ENCODE measurements at places on chromosomes 5 and 9. TPM values are rescaled to one million over a fixed set of nuclear protein-coding genes. Genes with fewer than 3 reads are reported as not detected.

CSF2 gene
- total RNA-seq: 1.3 TPM

LCN9 gene
- total RNA-seq: not detected

SKIC3 gene
- total RNA-seq: 94.5 TPM

FGF10 gene
- 0.16 TPM for total RNA-seq

GRM6 gene
- not detected for total RNA-seq

EIF4E1B gene
- total RNA-seq: not detected

PLPP7 gene
- 1.0 TPM for total RNA-seq

- peak; percentile 36 for DNase-seq
Measured at GRCh38 chr9:21154018-21154608, 12.3 kb downstream of the IFNA21 start.

GRCh38 chr5:33146881-33147280, 293.9 kb upstream of the TARS1 start:
- DNase-seq: no peak

DNA sequence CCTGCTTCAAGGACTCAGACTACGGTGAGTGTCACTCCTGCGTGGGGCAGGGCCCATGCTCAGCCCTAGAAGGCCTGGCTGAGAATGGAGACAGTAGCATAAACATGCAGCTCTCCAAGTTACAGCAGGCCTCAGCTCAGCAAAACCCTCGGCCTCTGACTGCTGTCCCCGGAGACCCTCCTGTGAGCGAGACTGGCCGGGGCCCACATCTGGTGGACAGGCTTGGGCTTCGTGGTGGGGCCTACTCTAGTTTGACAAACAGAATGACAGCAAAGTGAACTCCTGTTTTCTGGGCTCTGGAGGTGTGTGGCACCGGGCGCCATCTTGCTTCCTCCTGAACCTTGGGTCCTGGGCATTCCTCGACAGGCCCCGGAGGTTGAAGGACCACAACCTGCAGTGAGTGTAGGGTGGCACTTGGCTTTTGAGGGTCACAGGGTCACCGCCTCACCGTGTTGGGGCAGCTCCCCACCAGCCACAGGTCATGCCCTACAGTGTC, 97.5 kb downstream of the PHF2 start:
- no peak for DNase-seq

GRCh38 chr5:107331312-107331711, 339.4 kb downstream of the EFNA5 start:
- no peak for DNase-seq

GRCh38 chr9:2623288-2624050, 1.9 kb downstream of the VLDLR start:
- DNase-seq: no peak

GRCh38 chr9:87520172-87520683, 22.6 kb downstream of the DAPK1 start:
- DNase-seq: no peak

DNA sequence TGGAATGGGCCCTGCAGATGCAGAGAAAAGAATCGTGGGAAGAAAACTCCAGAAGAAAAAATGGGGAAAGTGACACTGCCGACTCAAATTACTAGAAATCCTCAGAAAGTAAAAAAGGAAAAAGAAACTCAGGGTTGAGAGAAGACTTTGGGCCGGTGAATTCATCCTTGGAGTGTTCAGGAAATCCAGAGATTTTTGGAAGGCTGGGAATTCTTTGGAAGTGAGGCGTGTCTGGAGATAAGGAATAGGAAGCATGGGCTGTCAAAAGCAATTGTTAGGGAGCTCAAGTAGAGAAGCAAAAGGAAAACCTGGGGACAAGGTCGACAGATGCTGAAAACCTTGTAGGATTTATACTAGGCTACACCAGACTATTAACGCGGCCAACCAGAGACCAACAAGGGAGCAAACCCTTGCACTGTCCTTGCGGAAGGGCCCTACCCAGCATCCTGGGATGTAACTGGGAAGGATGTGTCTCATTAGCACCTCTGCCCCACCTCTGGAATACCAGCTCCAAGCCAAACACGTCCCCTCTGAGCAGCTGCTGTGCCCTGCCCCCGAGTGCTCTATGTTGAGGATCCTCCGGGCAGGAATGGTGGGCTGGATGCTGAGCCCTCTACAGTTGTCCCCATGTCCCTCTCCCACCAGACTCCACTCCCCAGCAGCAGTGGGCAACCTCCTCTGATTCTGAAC, 11.6 kb downstream of the DAB2IP start:
- no peak for DNase-seq

DNA sequence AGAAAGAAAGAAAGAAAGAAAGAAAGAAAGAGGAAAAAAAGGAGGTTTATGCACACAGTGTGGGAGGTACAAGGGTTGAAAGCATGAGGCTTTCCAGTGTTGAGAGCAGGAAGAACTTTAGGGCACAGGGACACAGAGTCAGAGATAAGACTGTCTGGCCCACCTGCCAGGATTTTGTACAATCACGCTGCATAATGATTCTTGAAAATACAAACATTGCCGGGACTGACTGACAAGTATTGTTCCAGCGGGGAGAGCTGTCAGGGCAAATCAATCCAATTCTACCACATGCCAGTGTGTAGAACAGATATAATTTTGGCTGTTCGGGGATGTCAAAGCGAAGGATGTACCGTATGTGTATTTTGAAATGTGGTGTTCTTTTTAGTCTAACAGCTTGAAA, 254.7 kb downstream of the NTRK2 start:
- no peak for DNase-seq
